CD4-positive, alpha-beta T cell treated with Interleukin-10 for 1 hour (primary cell): ENCODE measurements at places on chromosomes 5 and 9.

DNA sequence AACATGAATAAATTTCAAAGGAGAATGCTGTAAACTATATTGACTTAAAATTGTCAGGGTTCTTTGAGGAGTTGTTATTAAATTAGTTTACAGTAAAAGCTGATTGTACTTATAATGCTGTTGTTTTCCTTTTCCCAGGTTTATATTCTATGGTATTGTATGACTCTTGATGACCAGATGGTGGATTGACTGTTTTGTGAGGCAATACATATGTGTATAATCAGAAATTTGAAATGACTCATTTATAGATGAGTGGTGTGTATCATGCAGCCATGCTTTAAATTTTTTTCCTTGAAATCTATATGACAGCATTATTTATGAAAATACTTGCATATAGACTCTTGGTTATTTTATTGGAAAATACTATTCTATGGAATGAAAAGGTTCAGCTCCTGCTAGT is 195.3 kb downstream of the CNTLN start:
- no peak for DNase-seq

DNA sequence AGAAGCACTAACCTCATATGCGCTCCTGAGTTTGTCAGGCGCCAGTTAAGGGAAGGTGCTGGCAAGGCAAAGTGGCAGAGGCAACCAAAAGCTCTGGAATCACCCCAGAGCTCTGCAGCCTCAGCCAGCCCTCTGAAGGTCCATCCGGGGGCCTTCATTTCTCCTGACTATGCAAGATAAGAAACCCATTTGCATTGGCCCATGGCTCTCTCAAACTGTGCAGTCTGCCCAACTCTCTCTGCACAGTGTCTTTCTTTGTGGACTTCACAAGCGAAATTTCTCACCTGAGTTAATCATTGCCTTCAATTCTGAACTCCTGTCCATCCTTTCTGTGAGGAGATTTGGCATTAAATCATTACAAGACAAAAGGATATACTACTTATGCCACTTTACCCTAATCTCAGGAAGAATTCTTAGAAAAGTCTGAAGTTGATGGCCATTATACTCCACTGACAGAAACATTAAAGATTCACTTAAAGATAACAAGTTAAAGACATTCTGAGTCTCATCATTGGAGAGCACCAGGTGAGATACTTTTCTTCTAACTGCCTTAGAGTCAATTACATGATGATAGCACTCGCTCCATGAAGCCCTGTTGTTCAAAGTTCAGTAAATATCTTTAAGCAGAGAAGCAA is 235.6 kb downstream of the SPOCK1 start:
- DNase-seq, result no peak

DNA sequence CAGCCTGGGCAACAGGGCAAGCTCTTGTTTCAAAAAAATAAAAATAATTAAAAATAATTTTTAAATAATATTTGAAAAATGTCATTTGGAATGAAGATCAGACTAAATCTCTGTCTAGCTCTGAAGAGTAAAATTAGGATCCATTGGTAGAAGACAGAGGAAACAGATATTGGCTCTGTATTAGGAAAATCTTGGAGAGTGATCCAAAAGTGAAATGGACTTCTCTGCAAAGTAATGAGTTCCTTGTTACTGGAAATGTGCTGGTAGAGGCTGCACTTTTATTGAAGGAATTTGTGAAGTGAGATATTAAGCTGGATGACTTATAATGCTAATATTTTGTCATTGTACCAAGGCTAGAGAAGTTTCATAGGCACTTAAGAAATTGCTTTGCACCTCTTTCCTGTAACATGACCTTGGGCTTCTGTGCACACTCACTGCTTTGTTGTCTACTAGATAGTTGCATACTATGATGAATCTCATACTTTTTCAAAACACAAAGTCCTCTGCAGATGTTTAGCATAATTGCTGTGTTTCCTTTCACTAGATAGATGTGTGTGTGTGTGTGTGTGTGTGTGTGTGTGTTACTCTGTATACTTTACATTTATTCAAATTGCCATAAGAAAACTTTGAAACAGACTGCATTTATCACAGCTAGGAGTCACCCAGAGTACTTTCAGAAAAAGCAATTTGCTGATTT is 13.1 kb downstream of the THBS4 start:
- DNase-seq, result no peak

DNA sequence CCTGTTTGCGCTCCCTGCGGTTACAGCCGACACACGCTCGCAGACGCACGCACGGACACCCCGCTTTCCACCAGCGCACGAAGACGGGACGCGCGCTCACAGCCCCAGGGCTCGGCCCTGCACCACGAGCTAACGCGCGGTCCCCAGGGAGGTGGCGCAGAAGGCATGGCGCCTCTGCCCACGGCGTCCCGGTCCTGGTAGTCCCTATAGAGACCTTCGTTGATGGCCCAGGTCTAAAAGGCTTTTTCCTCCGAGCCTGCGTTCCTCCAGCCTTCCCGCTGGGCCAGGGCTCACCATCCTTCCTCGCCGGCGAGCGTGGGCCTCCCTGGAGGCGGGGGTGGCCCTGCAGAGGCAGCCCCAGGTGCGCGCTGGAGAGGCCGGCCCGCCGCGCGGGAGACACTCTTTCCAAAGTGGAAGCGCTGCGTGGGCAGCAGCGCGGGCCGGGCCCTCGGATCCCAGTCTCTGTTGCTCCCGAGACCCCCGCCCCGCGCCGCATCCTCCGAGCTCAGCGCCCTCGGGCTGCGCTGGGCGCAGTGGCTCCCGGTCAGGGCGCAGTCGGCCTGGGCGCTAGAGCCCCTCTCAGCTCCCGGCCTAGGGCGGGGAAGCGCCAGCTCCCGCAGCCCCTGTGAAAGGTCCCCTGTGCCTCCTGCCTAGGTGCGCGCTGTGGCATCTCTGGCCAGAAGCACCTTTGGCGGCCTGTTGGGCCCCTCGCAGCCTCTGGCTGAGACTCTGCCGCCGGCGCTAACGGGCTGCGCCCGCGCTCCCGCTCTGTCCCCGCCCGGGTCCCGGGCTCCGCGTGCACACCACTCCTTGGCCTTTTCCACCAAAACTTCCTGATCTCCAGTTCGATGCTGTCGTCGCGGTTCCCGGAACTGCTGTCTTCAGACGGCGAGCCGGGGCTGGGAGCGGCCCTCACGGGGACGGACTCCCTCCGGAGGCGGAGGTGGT is 31.9 kb upstream of the FANCC start:
- DNase-seq, result no peak

DNA sequence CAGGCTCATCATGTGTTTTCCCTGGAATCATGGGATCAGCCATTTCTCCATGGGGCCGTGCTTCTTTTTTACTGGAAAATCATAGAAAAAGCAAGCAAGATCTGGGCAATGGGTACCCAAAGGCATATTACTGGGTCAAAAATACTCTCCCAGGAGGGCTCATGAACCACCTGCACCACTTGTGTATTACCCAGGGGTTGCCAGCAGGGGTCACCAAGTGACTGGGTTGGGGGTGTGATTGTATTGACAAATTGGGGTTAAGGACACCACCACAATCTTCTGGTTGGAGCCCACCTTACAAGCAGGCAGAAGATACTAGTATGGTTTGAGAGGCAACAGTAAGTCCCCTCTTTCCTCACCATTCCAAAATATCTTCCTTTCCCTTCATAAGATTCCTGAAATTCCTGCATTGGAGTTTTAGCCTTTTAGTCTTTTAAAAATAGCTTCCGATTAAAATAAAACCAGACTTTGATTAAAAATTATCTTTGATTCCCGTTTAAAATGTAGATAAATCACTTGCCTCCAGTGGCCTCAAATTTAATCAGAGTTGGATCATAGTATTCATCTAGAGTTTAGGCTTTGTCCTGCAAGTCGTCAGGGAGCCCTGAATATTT is 603.3 kb downstream of the KIF4B start:
- DNase-seq, result peak; percentile 49

- DNase-seq, result no peak
Observed at GRCh38 chr9:115071176-115071575, 46.8 kb downstream of the TNC start.

DNA sequence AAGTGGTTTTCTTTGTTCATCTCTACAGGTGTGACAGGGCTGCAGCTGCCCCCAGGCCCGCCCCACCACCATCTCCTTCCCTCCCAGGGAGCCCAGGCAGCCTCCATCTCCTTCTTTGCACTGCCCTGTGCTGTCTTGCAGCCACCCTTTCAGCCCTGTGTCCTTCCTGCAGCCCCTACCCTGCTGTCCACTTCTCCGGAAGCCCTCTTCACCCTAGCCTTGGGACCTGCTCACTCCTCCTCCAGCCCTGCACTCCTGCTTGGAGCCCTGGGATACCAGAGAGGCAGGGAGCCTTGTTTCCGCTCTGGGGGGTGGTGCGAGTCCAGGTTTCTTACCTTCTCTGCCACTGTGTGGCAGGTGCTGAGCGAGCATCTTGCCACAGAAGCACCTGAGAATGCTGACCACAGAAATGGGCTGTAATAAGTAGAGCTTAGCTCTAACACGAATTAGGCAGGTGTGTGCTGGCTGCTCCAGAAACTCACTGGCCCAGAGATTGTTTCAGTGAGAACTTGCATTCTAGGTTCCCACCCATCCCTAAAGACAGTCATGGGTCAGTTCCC is 51.3 kb upstream of the GADD45G start:
- no peak for DNase-seq

DNA sequence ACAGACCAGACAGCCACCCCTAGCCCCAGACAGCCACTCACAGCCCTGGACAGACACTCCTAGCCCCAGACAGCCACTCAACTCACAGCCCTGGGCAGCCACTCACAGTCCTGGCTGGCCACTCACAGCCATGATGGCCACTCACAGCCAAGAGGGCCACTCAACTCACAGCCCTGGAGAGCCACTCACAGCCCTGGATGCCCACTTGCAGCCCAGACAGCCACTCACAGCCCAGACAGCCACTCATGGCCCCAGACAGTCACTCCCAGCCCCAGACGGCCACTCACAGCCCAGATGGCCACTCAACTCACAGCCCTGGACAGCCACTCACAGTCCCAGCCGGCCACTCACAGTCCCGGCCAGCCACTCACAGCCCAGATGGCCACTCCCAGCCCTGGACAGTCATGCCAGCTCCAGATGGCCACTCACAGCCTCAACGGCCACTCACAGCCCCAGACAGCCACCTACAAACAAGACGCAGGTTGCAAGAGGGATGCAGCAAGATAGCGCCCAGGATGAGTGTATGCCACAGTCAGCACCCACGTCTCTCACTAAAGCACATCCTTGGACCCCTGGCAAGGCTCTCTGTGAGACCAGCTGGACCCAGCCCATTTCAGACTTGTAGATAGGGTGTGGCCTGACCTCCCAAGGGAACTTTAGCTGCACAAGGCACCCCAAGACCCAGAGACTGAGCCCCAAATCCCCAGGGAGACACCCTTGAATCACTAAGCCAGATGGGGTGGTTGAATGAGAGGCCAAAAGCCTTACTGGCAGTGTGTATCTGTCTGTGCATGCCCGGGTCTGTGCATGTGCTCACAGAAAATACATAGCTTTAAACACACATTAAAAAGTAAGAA is 22.4 kb downstream of the ZDHHC11B start:
- no peak for DNase-seq

- DNase-seq, result no peak
Observed at GRCh38 chr5:132767150-132767549, 9.9 kb downstream of the SEPTIN8 start.

DNA sequence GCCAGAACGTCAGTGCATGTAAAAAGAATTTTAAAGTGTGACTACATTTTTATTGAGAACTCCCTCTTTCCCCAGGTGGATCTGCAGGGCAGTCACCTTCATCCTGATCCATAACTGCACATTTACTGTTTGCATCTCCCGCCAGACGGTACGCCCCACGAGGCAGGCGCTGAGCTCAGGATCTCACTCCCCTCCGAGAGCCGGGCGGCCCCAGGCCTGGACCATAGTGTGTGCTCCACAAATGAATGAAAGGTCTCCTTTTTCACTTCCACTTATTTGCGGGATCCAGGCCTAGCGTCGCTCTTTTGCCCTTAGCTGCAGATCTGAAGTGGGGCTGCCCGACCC is 378 bp downstream of the DROSHA start:
- DNase-seq, result peak; percentile 15

DNA sequence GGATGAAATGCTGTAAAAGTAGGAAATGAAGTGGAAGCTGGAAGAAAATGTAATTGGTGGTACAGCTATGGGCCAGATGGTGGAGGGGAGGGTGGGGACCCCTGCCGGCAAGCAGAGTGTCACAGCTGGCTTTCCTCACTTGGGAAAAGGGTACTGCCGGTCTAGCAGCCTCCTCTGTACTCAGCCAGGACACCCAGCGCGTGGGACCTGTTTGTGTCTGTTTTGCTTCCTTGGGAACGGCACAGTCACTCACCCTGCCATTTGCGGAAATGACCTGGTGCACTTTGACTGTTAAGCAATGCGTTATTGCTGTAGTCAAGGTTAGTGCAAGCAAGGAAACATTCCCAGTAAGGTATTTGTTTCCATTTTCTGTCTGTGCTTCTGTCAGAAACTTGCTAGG is 10.1 kb downstream of the TMEM252 start:
- DNase-seq, result no peak

DNA sequence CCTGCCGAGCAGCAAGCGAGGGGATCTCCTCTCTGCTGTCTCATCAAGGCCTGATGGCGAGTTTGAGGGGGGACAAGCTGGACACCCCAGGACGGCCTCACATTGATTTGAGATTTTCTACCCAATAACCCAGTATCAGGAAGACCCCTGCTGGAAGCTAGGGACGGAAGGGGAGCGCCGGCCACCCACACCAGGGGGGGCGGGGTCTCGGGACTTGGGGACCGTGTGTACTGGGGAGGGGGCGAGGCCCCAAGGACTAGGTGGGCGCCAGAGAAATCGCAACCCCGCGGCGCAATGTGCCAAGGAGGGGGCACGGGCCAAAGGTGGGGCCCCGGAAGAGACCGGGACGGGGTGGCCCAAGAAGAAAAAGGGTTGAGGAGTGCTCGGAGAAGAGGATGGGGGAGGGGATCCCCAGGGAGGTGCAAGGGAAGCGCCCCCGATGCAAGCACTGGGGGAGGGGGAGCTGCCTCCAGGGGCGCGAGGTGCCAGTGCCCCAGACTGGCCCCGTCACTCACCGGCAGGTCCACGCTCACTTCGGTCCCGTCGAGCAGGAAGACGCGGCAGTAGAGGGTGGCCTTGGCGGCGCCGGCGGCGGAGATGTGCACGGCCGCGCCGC is 1.1 kb downstream of the EPB41L4B start:
- no peak for DNase-seq

DNA sequence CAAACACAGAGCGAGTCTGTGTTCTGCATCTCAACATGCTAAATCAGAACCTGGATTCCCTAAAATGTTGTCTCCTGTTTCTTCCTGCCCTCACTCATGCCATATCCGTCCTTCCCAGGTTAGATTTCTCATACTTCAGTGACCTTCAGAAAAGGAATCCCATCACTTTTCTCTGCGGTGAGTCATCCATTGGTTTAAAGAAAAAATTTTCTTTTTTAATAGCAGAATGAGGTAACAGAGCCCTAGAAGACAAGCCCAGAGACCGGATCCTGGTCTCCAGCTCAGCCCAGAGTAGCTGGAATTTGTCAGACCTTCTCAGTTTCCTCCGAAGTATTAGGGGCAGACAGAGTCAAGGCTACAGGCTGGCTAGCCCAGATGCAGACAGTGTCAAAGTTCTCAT is 143.2 kb upstream of the DMRT1 start:
- DNase-seq, result no peak

GRCh38 chr9:115596021-115596745 is 478.2 kb upstream of the TNC start:
- no peak for DNase-seq

GRCh38 chr5:67897980-67898379 is 317.6 kb upstream of the PIK3R1 start:
- DNase-seq, result no peak
